ENCODE measurements at places on chromosomes 2 and 18.

DNA sequence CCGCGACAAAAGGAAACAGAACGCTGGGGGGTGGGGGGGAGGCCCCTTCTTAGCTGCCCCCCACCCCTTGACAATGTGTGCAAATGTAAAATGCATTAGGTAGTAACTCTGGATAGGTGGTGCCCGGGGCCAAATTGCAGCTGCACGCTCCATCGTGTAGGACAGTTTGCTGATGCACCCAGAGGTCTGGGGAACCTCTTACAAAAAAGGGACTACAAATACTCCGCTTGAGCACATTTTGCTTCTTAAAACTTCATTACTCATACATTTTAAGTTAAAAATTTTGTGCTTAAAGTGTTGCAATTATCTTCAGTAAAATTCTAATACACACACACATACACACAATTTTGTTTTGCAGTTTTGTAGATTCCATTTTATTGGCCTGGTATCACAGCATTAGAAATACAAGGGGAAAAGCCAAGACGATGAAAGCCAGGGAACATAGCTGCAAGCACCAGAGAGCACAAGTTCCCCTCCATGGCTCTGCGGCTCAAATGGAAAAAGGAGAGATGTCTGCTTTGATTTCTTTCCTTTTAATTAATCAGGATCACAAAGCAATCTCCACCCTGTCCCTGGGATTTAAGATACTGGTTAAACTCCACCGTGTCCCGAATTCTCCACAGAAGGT lies 582.1 kb downstream of the ZEB2 start:
- DNase-seq, result peak; percentile 0

GRCh38 chr2:16123421-16123820 lies 183.1 kb downstream of the MYCN start:
- DNase-seq, result no peak

- DNase-seq, result no peak
These were observed 349.9 kb upstream of the MEIS1 start for GRCh38 chr2:66084948-66085590.

GRCh38 chr2:137151731-137152130 lies 386.4 kb downstream of the THSD7B start:
- DNase-seq, result no peak

DNA sequence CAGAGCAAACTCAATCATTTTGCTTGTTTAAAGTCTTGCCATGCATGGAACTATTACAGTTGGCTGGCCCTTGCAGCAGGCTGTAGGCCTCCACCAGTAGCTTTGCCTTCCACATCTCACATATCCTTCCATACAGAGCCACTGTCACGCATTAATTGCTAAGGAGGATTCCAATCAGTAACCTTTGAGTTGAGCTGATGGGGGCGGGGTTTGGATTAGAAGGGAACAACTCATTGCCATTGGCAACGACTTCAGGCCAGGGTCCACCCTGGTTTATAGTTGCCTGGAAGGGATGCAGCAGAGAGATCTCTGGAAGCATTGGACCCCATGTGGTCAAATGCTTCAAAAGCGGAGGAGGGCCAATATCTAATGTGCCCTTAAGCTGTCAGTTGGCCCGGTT lies 63.3 kb upstream of the TTC39C start:
- no peak for DNase-seq

- no peak for DNase-seq
These were observed 18.8 kb downstream of the COQ10B start for GRCh38 chr2:197472166-197472565.

- DNase-seq, result no peak
These were observed 395.7 kb upstream of the SALL3 start for GRCh38 chr18:78583739-78584458.

GRCh38 chr18:11553098-11553940 lies 56.1 kb upstream of the SLC35G4 start:
- DNase-seq, result peak; percentile 16

DNA sequence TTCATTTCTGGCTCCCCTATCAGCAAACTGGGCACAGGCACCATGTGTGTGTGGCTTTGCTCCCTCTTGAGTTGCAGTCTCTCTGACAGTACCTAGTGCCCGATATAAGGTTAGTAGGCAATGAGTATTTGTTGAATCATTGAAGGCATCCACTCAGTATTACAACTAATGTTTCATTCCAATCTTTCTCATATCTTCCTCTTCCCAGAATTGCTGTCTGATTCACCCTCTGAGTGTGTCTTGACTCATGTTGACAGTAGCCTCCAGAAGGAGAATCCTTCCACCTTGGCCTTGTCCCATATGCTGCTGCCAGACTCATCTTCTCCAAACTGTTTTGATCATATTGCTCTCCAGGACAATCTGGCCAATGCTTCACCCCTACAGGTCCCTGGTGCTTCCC lies 202.5 kb downstream of the LRRTM1 start:
- DNase-seq, result no peak

GRCh38 chr2:102826904-102827303 lies 65.1 kb downstream of the TMEM182 start:
- DNase-seq, result no peak

GRCh38 chr2:101442042-101442666 lies 32.8 kb downstream of the RFX8 start:
- DNase-seq, result no peak

GRCh38 chr2:226892729-226893128 lies 56.9 kb downstream of the RHBDD1 start:
- no peak for DNase-seq

DNA sequence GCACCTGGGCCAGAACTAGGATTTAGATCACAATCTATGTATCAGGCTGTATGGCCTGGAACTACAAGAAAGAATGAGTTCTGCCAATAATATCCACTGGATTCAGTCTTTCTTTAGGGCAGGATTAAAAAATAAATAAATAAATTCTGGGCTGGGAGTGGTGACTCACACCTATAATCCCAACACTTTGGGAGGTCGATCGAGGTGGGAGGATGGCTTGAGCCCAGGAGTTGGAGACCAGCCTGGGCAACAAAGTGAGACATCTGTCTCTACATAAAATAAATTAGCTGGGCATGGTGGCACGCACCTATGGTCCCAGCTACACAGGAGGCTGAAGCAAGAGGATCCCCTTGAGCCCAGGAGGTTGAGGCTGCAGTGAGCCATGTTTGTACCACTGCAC lies 8.1 kb downstream of the AMMECR1L start:
- DNase-seq, result no peak

- no peak for DNase-seq
These were observed 11.2 kb upstream of the ATP9B start for GRCh38 chr18:79058007-79058406.

GRCh38 chr2:120985174-120985996 lies 249.7 kb downstream of the GLI2 start:
- DNase-seq, result no peak

- peak; percentile 7 for DNase-seq
These were observed 47.4 kb downstream of the DNAJC10 start for GRCh38 chr2:182763311-182763912.

- DNase-seq, result no peak
These were observed 419.9 kb downstream of the STK39 start for GRCh38 chr2:167827352-167828097.

DNA sequence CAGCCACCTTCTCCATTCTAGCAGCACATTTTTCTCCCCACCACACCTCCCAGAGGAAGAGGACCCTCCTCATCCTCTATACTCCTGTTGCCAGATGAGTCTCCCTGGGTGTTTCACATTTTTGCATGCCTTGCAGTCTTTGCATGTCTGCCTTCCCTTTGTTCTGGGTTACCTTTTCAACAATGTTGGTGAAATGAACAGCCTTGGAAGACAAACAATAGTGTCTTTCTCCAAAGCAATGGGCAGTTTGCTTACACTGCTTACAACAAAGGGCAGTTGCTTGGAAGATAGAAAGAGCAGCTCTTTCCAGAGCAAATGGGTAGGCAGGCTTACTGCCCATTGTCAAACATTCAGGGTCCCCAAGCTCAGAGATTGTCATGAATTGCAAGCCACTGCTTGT lies 14.5 kb upstream of the SEH1L start:
- DNase-seq, result no peak

DNA sequence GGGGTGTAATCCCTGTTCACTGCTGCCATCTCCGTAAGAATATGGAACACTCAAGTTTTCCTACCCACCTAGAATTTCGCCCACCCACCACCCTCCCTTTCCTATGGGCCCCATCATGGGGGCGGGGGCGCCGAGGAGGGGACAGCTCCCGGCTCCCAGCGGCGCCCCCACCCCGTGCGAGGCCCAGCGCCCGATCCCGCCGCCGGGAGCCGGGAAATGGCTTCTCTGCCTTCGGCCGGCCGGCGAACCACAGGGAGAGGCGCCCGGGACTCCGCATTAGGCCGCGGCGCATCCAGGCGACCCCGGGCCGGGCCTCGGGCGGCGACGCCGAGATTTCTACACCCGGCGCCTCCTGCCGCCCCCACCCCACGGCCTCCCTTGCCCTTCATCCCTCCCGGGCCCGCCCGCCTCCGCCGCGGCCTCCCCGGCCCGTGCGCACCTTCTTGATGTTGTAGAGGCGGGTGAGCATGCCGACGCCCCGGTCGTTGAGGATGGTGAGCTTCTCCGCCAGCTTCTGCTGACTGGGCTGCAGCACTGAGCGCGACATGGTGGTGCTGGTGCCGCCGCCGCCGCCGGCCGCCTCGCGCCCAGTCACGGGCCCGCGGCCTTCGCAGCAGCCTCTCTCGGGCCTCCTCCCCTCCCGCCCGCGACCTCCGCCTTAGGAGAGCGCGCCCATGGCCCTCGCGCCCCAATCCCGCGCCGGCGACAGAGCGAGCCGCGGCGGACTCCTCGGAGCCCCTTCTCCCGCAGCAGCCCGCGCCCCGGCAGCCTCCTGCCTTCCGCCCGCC lies 510 bp downstream of the NCKAP1 start:
- peak; percentile 54 for DNase-seq

DNA sequence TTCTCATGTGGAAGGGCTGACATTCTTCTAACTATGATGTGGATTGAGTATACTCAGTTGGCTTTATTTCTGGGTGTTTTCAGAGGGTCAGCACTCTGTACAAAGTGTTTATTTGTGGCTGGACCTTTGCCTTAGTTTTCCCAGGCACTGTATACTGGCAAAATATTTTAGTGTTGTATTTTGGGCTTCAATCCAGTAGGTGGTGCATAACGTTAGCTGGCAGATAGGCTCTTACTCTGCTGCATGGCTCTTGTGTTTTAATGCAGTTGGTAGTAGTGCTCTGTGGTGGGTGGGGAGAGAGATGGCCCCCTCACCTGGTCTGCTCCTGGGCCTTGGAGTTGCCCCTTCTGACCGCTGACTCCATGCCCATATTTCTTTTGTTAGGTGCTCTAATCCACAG lies 75.6 kb upstream of the REG3A start:
- DNase-seq, result no peak

DNA sequence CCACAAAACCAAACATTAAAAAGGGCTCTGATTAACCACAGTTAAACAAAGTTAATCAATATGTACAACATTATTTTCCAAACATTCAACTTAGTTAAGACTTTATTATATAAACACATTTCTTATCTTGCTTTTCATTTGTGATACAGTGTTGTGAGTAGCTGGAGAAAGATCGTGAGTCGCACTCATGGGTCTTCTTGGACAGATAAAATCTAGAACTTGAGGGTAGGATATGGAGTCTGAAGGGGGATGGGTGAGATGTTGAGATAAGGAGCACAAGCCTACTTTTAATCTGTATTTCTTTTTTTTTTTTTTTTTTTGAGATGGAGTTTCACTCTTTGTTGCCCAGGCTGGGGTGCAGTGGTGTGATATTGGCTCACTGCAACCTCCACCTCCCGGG lies 22.6 kb upstream of the TMEM214 start:
- no peak for DNase-seq

DNA sequence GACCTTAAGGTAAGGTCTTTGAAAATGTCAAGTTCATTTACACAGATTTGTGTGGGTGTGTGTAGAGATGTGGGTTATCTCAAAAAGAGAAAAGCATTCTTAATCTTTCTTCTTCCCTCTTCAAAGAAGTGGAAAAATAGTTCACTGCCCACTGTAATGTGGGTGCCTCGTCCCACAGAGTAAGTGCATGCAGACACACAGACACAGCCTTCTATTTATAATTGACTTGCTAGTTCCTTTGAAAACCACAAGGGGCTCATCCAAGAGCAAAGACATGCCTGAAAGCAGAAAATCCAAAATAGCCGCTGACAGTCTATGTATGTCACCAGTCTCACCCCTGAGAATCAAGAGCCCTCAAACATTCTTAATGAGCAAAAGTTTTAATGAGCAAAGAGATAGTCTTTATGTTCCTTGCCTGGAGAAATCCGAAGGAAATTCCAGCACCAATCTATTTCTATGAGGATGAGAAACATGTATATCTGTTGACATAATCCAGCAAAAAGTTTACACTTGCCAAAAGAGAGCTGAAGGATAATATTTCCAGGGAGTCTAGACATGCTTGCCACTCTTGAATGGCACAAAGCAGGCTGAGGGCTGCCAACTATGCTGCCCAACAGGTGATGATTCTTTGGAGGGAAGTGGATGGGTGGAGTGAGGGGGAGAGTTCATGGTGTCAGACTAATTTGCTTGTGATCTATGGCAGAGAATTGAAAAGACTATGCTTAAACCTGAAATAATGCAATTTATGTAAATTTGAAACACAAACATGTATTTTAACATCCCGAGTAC lies 93.9 kb downstream of the ACVR1 start:
- DNase-seq, result no peak

GRCh38 chr2:70574109-70574508 lies 20.5 kb upstream of the TGFA start:
- DNase-seq, result no peak

All from CD4-positive, CD25-positive, alpha-beta regulatory T cell (primary cell).